Stimulated activated CD8-positive, alpha-beta memory T cell treated with anti-CD3 and anti-CD28 coated beads, Interleukin-4, amount 100 ng/mL, for 1 hour (primary cell): ENCODE measurements at places on chromosomes 4 and X.

- DNase-seq: no peak
These were observed 245.9 kb upstream of the TLL1 start for GRCh38 chr4:165627128-165627527.

DNA sequence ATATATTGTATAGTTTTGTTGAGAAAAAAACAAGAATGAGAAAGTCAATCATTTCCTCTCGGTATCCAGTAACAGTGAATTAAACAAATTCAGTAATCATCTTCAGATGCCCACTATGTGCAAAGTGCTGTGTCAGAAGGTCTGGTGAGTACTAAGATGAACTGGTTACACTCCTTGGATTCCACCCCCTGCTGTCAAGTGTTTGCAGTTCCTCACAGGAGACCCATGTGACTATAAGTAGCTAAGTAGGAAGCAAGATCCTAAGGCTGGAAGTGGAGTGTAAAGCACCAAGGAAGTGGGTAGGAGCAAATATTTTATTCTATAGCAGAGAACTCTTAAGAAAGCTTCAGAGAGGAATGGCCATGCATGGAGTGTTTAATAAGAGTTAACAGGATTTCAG is 73.6 kb downstream of the SNX25 start:
- no peak for DNase-seq

- no peak for DNase-seq
These were observed 151.1 kb downstream of the PJA1 start for GRCh38 chrX:69014200-69014599.

DNA sequence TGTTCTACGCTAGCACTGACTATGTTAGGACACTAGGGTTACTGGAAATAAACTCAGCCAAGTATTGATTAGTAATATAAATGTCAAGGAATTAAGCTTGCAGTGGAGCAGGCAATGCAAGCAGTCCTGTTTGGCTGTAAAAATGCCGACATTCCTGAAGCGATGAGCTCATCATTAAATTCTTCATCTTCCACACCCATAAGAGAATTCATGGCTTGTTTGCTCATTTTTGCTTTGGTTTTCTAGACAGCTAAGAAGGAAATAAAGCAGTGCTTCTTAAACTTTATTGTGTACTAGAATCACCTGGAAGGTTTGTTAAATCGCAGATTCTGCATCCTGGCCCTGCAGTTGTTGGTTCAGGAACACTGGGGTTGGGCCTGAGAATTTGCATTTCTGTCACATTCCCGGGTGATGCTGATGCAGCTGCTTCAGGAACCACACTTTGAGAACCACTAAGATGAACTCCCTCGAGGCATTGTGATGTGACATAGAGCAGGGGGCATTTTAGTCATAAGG is 17.8 kb downstream of the ANXA3 start:
- no peak for DNase-seq

- no peak for DNase-seq
These were observed 233.6 kb upstream of the RPS6KA3 start for GRCh38 chrX:20500171-20500865.

DNA sequence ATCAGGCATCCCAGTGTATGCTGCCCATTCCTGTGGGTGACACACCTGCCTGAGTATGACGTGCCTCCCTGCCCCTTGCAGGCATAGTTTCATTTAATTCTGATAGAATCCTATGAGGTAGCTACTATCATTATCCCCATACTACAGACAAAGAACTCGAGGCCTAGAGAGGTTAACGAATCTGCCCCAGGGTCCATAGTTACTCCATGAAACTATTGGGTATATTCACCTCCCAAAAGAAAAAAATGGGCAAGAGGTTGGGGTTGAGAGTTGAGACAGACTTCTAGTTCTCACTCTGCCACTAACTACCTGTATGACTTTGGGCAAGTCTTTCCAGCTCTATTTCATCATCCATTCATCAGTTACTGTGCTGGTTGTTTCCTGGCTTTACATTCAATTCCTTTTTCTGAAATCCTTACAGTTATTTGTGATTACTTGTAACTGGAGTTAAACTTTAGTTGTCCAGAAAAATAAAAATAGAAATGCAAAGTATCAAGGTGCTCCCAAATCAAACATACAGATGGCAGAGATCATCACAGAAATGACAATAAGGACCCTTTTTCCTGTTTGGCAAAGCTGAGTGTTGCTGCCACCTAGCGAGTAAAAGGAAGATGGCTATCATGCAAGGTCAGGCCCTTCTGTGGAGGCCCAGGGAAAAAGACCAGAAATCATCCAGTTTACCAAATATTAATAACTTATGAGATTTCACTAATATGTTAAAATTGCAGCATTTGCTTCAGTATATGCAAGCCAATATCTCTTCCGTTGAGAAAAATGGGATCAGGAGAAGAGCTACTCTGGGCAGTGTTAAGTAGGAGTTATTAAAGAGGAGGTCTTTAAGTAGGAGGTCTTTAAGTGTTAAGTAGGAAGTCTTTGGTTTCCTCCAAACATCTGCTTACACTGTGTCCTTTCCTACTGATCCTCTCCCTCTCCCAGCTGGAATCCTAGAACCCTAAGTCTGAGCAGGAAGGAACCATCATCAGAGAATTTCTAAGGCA is 17.1 kb upstream of the MAP7D3 start:
- DNase-seq: peak; percentile 7
